ENCODE measurements at places on chromosomes 5 and 9. TPM values are rescaled to one million over a fixed set of nuclear protein-coding genes. Genes with fewer than 3 reads are reported as not detected.
A peak's percentile ranks its signal among the peaks of the same experiment; 100 is the strongest.

NOTCH1 gene
- 18.7 TPM for total RNA-seq

PCDHGA7 gene
- 7.2 TPM for total RNA-seq

PDCD1LG2 gene
- total RNA-seq, result 3.3 TPM

CCDC152 gene
- 1.4 TPM for total RNA-seq

NTNG2 gene
- total RNA-seq, result 1.4 TPM

CDH10 gene
- total RNA-seq, result 0.11 TPM

TMEM252 gene
- not detected for total RNA-seq

CCNI2 gene
- 0.16 TPM for total RNA-seq

WWC1 gene
- total RNA-seq, result 1.9 TPM

DNA sequence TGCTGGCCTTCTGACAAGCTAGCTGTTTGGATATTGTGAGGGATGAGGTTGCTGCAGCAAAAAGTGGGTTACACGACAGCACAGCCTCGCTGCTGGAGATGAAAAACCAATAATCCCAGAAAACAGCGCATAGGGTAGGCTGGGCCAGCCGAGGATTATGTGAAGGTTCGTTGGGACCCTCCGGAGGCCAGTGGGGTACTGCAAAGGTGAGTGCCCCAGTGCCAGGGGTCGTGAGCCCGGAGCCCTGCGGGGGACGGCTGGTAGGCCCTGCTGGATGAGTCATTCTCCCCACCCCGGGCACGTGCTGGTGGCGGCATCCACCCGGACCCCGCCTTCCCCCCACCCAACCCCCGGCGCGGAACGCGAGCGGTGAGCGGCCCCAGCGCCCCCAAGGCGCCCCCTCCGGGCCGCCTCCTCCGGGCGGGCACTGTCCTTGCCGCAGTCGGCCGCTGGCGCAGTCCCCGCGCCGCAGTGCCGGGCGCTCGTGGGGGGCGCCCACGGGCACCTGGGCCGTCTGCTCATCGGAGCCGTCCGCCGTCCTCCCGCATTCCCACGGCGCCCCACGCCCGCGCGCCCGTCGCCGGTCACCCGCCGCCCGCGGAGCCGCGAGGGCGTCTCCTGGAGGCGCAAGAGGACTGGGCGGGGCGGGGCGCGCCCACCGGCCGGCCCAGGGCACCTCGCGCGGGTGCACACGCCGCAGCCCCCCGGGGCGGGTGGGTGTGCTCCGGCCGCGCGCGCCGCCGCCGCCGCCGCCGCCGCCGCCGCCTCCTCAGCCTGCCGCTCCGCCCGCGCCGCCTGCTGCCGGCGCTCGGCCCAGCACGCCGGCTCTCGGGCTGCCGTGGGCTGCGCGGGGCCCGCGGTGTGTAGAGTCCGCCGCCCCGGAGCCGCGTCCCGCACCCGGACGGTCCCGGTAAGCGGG is at the start of gene PHF24:
PHF24 (plus strand) TSS at position 794 of the 919 bp plus-strand sequence. CDS start 13,014 bp downstream, outside the sequence.
- DNase-seq, result no peak

DNA sequence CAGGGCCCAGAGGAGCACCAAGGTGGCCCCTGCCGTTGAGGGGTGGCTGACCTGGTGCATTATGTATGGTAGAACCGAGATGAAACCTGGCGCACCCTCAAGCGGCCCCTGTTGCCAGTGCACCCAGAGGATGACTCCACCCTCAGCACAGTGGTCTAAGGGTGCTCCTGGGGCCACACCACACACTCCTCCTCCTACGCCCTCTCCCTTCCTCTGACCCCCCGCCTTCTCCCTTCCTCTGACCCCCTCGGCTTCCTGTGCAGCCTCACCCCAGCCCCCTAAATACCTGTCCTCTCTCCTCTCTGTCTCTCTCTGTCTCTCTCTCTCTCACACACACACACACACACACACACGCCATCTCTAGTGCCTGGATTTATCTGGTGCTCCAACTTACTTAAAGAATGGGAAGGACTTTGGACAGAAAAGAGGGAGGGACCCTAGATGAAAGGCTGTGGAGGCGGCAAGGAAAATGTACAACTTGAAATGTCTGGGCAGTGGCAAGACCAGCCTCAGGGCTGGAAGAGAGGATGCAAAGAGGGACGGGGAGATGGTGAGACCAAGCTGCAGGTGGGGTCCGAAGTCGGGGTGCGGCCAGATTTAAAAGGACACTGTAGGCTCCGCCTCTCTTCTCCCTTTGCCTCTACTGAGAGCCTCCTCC is 18.2 kb upstream of the SLC30A5 start:
- DNase-seq, result no peak

GRCh38 chr5:18433336-18433735 is 799.1 kb downstream of the TAF11L14 start:
- DNase-seq, result no peak

- no peak for DNase-seq
Observed at GRCh38 chr9:82969291-82969690, 93.7 kb downstream of the RASEF start.

- no peak for DNase-seq
Observed at GRCh38 chr5:107257885-107258520, 412.7 kb downstream of the EFNA5 start.

GRCh38 chr5:172556262-172556661 is 84.8 kb upstream of the NEURL1B start:
- peak; percentile 9 for DNase-seq

GRCh38 chr5:5183189-5183699 is 43.1 kb downstream of the ADAMTS16 start:
- DNase-seq, result no peak

- DNase-seq, result no peak
Observed at GRCh38 chr5:172506921-172507320, 52.6 kb upstream of the SH3PXD2B start.

DNA sequence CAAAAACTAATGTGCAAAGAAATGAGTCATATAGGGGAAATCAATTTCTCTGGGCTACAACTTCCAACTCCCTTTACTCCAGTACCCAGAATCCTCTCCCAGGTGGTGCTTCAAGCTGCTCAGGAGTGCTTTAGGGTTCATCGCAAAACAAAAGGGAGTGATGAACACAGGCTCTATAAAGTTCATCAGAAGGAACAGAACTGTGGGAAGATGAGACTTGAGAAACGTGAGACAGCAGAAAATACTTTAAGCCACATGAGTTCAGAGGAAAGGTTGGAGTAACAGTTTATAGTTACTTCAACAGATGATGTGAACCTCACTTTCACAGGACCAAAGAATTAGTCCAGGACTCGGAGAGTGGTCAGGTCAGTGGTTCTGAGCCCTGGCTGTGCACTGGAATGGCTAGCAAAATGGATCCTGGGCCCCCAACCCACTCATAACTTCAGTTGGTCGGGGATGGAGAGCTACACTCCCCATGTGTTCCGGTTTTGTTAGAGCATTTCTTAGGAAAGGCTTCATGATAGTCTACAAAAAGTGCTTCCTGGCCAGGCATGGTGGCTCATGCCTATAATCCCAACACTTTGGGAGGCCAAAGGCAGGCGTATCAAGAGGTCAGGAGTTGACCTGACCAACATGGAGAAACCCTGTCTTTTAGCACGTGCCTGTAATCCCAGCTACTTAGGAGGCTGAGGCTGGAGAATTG is 4.3 kb downstream of the RPL12 start:
- DNase-seq, result no peak

- no peak for DNase-seq
Observed at GRCh38 chr9:90787771-90788460, 13.7 kb upstream of the SYK start.

- no peak for DNase-seq
Observed at GRCh38 chr5:102865171-102865509, 110.0 kb downstream of the PAM start.

DNA sequence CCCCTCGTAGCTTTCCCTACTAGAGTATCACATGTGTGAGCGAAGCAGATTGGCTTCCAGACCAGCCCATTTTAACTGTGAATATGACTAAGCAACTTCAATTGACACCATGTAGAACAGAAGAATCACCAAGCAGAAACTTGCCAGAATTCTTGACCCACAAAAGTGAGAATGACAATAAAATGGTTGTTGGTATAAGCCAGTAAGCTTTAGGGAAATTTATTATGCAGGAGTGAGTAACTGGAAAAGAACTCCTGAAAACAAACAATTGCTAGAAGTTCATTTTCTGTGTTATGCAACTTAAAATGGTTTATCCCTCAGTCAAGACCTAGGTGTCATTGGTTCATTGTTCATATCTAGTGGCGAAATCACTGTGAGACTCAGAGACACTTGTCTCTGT is 303.1 kb downstream of the DMRT2 start:
- no peak for DNase-seq

- no peak for DNase-seq
Observed at GRCh38 chr9:33498387-33498786, 24.7 kb upstream of the NOL6 start.

- DNase-seq, result no peak
Observed at GRCh38 chr9:101408374-101409078, 9.9 kb downstream of the ZNF189 start.

GRCh38 chr5:78420548-78420947 is 60.1 kb downstream of the SCAMP1 start:
- DNase-seq, result no peak

GRCh38 chr5:95066048-95066447 is 218.8 kb downstream of the MCTP1 start:
- no peak for DNase-seq

GRCh38 chr5:102583276-102584124 is 84.7 kb upstream of the SLCO6A1 start:
- no peak for DNase-seq

DNA sequence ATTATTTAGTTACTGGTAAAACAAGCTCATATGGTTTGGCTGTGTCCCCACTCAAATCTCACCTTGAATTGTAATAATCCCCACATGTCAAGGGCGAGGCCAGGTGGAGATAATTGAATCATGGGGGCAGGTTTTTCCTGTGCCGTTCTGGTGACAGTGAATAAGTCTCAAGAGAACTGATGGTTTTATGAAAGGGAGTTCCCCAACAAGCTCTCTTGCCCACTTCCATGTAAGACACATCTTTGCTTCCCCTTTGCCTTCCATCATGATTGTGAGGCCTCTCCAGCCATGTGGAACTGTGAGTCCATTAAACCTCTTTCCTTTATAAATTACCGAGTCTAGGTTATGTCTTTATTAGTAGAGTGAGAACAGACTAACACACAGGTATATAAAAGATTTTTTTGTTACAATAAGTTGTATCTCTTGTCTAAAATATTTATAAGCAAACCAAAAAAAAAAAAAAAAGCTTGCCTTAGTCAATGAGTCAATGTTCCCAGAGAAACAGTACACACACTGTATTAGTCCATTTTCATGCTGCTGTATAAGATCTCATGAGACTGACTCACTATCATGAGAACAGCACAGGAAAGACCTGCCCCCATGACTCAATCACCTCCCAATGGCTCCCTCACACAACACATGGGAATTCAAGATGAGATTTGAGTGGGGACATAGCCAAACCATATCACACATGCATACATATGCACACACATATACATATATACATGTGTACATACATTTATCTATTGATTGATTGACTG is 138.3 kb downstream of the BASP1 start:
- no peak for DNase-seq

- no peak for DNase-seq
Observed at GRCh38 chr9:125524583-125525355, 182.2 kb downstream of the MAPKAP1 start.

DNA sequence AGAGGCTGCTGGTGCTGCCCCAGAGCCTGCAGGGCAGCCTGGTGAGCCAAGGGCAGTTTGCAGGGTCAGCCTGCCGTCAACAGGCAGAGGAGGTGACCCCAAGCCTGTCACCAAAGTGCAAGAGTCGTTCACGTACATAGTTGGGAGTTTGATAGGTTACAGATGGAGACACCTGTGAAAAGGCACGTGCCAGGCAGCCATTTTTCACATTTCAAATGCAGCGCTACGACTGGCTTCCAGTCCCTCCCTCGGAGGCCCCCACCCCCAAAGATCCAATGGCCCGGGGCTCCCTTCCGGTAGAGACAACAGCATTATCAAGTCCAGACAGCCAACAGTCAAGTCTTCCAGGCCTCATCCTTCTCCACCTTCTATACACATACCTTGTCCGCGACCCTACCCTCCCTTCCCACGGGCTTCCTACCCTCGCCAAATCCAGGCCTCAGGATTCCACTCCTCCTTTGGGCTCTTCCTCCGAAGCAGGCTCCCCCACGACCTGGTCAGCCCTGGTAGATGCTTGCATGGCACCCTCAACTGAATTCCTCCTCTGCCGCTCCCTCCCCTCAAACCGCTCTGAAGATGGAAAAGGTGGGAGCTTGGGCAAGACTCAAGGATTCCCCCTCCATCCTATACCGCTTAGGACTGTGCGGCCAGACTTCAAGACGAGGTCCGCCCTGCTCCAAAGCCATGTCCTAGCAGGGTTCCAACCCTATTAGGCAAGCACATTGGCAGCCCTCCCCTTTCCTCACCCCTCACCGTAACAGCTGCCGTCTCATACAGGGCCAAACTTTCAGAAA is 13.2 kb downstream of the HNRNPH1 start:
- no peak for DNase-seq

- no peak for DNase-seq
Observed at GRCh38 chr9:132560616-132561202, 21.7 kb upstream of the BARHL1 start.

DNA sequence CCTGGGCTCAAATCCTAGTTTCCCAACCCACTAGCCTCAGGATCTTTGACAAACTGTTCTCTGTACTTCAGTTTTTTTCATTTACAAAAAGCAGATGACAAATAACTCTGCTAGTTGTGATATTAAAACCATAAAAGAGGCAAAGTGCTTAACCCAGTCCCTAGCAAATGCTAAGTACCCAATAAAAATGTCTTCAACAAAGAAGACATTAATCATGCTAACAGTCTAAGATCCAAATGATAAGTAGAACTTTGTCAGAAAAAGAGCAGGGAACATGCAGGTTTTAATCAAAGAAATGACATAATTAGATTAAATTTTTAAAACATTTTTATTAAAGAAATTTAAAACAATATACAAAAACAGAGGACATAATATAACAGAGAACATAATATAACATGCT is 203.0 kb upstream of the ADRA1B start:
- no peak for DNase-seq

DNA sequence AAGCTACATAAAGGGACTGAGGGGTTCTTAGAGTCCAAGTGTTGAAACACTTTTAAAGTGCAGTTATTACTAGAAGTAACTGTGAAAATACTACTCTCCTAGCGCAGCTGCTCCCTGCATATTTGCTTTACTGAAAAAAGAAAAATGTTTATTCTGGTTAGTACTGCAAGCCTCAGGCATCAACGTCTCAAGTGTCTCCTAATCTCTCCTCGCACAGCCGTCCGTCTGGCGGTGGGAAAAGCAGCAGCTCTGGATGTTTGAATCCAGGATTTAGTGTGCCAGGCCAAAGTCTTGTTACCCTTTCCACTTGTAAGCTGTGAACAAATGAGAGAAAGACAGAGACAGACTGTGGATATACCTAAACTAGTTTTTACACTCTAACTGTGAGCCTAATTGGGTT is 31.1 kb downstream of the RORB start:
- no peak for DNase-seq

- DNase-seq, result peak; percentile 84
Observed at GRCh38 chr9:33817327-33818166, 587 bp downstream of the UBE2R2 start.

GRCh38 chr5:172564883-172565282 is 76.2 kb upstream of the NEURL1B start:
- DNase-seq, result no peak

GRCh38 chr5:123696921-123697341 is 185.0 kb downstream of the CSNK1G3 start:
- peak; percentile 85 for DNase-seq

- DNase-seq, result no peak
Observed at GRCh38 chr5:132388244-132389050, 18.9 kb downstream of the SLC22A5 start.
